ENCODE measurements at places on chromosomes 4 and X.
A peak's percentile ranks its signal among the peaks of the same experiment; 100 is the strongest.

GRCh38 chr4:127957105-127957504, 7.9 kb downstream of the MFSD8 start:
- no peak for DNase-seq

DNA sequence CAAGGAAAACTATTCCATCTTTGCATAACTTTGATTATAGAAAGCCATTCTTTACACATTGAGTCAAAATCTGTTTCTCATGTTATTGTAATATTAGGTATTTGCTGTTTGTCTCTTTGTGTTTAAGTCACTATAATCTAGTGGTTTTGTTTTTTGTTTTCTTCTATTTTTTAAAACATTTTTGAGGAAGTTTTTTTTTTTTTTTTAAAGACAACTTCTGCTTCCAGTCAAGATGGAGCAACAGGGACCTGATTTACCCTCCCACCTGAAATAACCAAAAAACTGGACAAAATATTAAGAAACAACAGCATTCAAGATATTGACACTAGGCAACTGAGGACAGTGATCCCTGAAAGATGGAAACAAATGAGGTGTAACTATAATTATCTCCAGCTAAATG, 18.4 kb upstream of the NSUN7 start:
- DNase-seq: no peak

GRCh38 chr4:76147454-76148141, 599 bp downstream of the NUP54 start:
- DNase-seq: peak; percentile 83

DNA sequence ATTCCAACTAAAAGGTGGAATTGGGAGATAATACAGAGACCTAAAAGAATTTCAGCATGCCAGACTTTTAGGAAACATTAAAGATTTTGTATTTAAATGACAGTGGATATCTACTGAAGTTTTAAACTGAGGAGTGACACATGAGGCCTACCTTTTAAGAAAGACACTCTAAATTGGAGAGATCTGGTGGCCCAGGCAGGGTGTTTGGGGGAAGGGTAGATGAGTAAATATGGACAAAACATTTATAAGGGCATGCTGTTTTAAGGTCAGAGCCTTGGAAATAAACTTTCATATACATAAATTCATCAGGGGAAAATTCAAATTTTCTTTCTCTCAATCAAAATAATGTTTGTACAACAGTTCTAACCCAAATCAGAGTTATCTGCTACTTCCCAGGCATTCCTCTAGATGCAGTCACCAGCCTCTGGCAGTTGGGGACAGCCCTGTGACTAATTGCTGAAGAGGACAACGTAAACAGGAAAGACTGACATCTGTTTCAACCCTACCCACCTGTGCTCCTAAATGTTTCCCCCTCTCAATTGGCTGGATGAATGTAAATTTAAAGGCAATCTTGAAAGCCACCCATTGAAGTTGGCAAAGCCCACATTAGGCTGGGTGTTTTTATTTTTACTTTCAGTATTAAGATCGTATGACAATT, 1646.9 kb upstream of the ADGRL3 start:
- DNase-seq: peak; percentile 14

DNA sequence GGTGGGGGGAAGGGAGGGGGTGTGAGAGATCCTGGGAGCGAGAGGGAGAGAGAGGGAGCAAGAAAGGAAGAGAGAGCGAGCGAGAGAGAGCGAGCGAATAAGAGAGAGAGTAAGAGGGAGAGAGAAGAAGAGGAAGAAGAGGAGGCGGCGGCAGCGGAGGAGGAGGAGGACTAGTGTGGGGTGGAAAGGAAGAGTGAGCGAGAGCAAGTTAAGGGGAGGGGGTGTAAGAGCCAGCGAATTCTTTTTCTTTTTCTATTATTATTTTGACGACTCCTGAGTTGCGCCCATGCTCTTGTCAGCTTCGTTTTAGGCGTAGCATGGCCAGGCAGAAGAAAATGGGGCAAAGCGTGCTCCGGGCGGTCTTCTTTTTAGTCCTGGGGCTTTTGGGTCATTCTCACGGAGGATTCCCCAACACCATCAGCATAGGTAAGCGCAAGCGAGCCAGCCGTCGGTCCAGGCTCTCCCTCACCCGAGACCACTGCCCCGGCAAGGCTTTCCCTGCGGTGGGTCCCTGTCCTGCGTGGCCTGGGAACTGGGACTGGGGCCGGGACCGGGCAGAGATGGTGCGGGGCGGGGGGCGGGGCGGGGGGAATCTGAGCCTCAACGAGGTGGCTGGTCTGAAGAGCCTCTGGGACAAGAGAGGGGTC, at the start of gene GRIA3:
TSS of gene GRIA3 (plus strand) at position 60 of the 647 bp plus-strand sequence. CDS start at position 318, 258 bp downstream.
- peak; percentile 31 for DNase-seq

GRCh38 chr4:7771541-7772507, 167.8 kb downstream of the AFAP1 start:
- DNase-seq: no peak

DNA sequence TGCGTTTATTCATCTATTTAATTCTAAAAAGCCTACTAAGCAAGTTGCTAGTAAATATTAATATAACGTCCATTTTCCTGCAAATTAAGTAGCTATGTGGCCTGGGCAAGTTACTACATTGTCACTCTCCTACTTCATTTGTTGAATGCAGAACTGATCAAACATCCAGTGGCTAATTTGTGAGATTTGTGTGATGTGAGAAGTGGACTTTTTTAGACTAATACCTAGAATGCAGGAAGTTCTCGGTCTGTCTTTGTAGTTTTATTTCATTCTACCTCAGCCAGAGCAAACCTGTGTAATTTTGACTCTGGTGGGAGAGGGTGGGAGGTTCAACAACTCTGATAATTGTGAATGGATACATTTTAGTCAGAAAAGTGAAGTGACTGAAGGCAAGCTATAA, 840 bp downstream of the GUF1 start:
- no peak for DNase-seq

DNA sequence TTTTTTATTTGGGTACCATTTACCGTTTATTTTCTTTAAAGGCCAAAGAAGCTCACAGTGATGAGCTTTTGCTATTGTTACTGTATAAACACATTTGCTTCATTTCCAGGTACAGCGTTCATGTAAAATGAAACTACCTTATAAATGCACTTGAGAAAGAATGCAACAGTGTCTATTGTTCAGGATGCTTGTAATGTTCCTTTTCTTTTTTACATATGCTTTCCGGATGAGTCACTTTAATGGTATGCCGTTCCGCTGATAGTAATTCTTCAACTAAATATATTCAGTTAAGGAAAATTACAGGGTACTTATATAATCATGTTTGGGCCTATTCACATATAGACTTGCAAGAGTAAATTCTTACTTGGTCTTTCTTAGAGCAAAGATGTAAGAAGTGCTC, 354.9 kb downstream of the RPA4 start:
- peak; percentile 14 for DNase-seq

DNA sequence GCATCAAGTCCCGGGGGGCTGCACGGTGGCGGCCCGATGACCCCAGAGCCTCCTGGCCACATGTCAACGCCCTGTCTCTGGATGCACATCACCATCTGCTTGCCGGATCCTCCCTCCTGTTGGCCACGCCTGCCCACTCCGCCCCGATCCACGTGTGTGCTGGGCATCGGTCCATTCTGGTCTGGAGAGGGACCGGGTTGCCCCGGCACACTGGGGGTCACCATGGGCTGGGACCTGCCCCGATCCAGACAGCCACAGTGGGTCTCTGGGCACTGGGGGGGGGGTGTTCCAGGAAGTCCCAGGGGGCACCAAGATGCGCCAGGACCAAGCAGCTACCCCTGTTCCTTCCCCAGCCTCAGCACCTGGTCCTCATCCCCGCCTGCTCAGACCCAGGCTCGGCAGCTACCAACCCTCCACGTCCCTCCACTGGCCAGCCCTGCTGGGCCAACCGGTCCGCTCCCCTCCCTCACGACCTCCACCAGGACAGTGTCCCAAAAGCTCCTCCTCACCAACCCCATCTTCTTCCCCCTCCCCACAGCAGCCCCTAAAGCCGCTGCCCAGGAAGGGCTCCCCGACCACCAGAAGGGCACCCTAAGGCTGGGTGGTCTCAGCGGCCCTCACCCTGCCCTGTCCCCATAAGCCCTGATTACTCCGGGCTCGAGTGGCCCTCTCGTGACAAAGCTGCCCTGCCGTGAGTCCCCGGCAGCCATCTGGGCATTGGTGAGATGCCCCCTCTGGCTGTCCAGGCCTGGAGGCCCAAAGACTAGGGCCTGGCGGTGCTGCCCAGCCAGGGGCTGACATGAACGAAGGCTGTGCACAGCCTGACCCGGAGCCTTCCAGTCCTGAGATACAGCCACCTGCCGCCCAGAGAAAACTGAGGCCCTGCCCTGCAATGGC, 4.6 kb downstream of the CTBP1 start:
- no peak for DNase-seq

GRCh38 chr4:25481648-25482047, 104.6 kb downstream of the ANAPC4 start:
- DNase-seq: no peak

DNA sequence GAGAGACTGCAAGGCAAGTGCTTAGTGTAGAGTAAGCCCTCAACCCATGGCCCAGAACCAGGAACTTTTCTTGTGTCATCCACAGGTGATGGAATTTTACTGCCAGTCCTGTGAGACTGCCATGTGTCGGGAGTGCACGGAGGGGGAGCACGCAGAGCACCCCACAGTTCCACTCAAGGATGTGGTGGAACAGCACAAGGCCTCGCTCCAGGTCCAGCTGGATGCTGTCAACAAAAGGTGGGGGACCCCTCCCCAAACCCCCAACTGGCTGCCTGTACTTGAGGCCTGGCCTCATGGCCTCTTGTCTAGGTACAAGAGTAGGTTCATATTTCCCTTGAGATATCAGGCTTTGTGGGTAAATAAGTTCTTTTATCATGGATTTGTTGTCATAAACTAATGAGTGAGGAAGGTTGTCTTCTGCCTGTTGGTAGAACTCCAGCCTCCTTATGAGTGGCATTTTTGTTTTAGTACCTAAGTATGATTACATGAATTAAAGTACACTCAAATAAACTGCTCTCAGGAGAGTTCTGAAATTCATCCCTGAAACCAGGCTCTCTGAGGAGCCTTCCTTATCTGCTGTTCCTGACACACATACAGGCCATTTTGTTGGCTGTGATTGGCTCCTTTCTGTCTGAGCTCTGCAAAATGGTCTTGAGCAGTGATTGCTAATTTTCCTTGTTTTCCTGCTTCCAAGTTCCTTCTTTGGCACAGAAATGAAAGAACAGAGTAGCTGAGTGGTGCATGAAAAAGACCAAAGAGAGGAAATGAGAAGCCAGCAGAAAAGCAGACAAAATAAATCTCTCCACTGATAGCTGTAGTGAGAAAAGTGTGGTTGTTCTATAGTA, 51.4 kb upstream of the MND1 start:
- no peak for DNase-seq

GRCh38 chr4:32148111-32148666, 1428.0 kb downstream of the PCDH7 start:
- peak; percentile 14 for DNase-seq

- DNase-seq: no peak
Observed at GRCh38 chrX:100650841-100651240, 6.8 kb downstream of the SRPX2 start.

GRCh38 chrX:56796641-56797395, 67.8 kb downstream of the NBDY start:
- no peak for DNase-seq

DNA sequence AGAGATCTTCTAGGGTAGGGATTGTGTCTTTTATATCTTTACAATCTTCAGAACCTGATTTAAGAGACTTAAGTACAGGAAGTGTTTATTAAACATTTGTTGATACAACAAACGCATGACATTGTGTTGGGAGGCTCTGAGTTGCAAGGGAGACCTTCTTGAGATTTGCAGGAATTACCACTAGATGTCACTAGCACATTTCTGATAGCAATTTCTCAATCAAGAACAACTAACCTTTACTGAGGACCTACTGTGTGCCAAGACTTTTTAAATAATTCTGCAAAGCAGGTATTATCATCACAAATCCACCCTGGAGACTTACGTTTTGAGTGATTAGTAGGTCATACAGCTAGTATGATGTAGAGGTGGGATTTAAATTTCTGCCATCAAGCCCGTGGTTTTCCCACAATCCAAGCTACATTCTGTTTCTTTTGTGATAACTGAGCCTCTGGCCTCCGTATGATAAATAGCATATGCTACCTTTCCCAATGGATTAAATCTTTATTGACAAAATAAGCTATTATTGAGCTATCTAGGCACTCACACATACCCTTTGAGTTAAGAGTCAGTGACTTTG, 986.0 kb downstream of the CCSER1 start:
- DNase-seq: peak; percentile 25

- peak; percentile 90 for DNase-seq
Observed at GRCh38 chr4:183142571-183143550, 43.8 kb downstream of the WWC2 start.
